Activated naive CD8-positive, alpha-beta T cell treated with anti-CD3 and anti-CD28 coated beads for 36 hours (primary cell): ENCODE measurements at places on chromosomes 2 and 18. TPM values are rescaled to one million over a fixed set of nuclear protein-coding genes. Genes with fewer than 3 reads are reported as not detected.
A peak's percentile ranks its signal among the peaks of the same experiment; 100 is the strongest.

DNA sequence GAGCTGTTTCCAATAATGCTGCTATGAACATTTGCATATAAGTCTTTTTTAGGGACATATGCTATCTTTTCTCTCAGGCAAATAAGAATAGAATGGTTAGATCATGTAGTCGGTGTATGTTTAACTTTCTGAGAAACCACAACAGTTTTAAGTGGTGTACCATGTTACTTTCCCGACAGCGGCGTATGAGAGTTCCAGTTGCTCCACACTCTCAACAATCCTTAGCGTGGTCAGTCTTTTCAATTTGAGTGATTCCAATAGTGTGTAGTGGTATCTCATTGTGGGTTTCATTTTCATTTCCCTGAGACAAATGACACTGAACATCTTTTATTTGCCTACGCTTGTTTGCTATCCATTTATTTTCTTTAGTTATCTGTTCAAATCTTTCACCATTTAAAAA is 149.5 kb downstream of the ACOXL start:
- peaks cover 17% of the 10 kb centered on the region for H3K4me1 ChIP-seq
- no peak overlapping the region for H3K4me3 ChIP-seq
- H3K36me3 ChIP-seq, result peaks cover 7% of the 10 kb centered on the region
- peaks cover 24% of the 10 kb centered on the region for H3K27me3 ChIP-seq
- H3K27ac ChIP-seq, result peak overlapping the region; percentile 29

GRCh38 chr18:58452454-58453166 is 176.3 kb downstream of the ALPK2 start:
- no peaks in the 10 kb centered on the region for H3K4me1 ChIP-seq
- H3K27ac ChIP-seq, result no peak overlapping the region
- no peaks in the 10 kb centered on the region for H3K36me3 ChIP-seq
- no peak for DNase-seq
- peaks cover 4% of the 10 kb centered on the region for H3K27me3 ChIP-seq
- no peak overlapping the region for H3K4me3 ChIP-seq

DNA sequence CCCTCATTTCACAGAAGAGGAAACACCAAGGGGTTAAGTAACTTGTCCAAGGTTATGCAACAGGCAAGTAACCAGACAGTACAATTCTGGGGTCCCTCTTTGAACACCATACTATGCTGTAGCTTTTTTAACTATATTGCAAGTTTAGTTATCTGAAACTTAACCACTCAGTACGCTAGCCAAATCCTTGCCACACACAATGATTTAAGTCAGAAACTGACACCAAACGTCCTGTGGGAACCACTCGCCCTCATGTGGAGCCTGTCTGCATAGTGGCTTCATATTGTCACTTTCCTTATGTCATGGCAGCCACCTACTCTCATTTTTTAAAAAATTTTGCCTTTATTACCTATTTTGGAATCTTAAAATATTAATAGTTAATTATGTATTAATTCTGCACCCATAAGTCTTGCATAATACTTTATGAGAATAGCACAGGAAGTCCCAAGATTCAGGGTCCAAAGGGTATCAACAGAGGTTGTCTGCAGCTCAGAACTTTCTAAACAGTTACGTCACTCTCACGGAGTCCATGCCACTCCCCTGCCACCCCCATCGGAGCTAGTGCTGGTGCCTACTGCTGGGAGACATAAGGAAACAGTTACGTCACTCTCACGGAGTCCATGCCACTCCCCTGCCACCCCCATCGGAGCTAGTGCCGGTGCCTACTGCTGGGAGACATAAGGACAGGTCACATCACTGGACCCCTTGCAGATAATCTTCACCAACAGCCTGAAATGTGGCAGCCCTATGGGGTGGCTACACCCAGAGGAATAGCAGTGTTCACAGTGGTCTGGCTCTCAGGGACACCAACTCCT is 99.0 kb downstream of the L3MBTL4 start:
- H3K36me3 ChIP-seq, result no peaks in the 10 kb centered on the region
- no peak overlapping the region for H3K27ac ChIP-seq
- H3K4me3 ChIP-seq, result no peak overlapping the region
- H3K4me1 ChIP-seq, result no peaks in the 10 kb centered on the region
- DNase-seq, result no peak
- H3K27me3 ChIP-seq, result no peaks in the 10 kb centered on the region

GRCh38 chr2:165897726-165898125 is 55.9 kb downstream of the TTC21B start:
- no peak for DNase-seq
- no peak overlapping the region for H3K4me3 ChIP-seq
- no peak overlapping the region for H3K27ac ChIP-seq
- peaks cover 27% of the 10 kb centered on the region for H3K36me3 ChIP-seq

TMEM37 gene
- total RNA-seq, result not detected

- H3K4me3 ChIP-seq, result no peak overlapping the region
- H3K27me3 ChIP-seq, result peaks cover 30% of the 10 kb centered on the region
- H3K4me1 ChIP-seq, result no peaks in the 10 kb centered on the region
- no peak overlapping the region for H3K27ac ChIP-seq
- H3K36me3 ChIP-seq, result no peaks in the 10 kb centered on the region
Measured at GRCh38 chr2:32905270-32905669, 41.5 kb upstream of the LTBP1 start.

GRCh38 chr2:9613291-9613690 is 17.5 kb downstream of the YWHAQ start:
- no peak overlapping the region for H3K4me3 ChIP-seq
- peaks cover 72% of the 10 kb centered on the region for H3K36me3 ChIP-seq
- H3K27me3 ChIP-seq, result no peaks in the 10 kb centered on the region

DNA sequence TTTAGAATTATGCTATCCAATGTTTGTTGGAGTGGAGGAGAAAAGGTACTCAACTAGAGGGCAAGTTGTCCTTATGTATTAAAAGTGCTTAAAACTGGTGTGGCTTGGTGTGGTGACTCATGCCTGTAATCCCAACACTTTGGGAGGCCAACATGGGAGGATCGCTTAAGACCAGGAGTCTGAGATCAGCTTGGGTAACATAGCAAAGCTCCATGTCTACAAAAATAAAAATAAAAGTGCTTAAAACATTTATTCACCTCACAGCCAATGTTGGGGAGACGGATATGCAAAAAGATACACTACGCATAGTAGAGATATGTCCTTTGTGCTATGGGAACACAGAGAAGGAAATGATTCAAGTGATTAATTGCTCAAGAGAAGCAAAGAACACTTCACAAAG is 19.3 kb upstream of the TNFAIP6 start:
- peaks cover 5% of the 10 kb centered on the region for H3K36me3 ChIP-seq
- no peaks in the 10 kb centered on the region for H3K4me1 ChIP-seq
- DNase-seq, result no peak

GRCh38 chr2:234290671-234291070 is 206.2 kb downstream of the ARL4C start:
- peak; percentile 85 for DNase-seq
- H3K27ac ChIP-seq, result peak overlapping the region; percentile 98
- H3K36me3 ChIP-seq, result peaks cover 23% of the 10 kb centered on the region
- peaks cover 73% of the 10 kb centered on the region for H3K4me1 ChIP-seq

GRCh38 chr2:148893906-148894305 is 18.9 kb downstream of the KIF5C start:
- no peak overlapping the region for H3K27ac ChIP-seq
- peaks cover 22% of the 10 kb centered on the region for H3K27me3 ChIP-seq
- peaks cover 5% of the 10 kb centered on the region for H3K4me1 ChIP-seq
- H3K36me3 ChIP-seq, result peaks cover 5% of the 10 kb centered on the region

VAMP5 gene
- 27.9 TPM for total RNA-seq

- H3K27ac ChIP-seq, result no peak overlapping the region
- H3K4me3 ChIP-seq, result no peak overlapping the region
- DNase-seq, result no peak
- H3K27me3 ChIP-seq, result no peaks in the 10 kb centered on the region
- no peaks in the 10 kb centered on the region for H3K36me3 ChIP-seq
Measured at GRCh38 chr18:27983780-27984179, 193.2 kb downstream of the CDH2 start.

DNA sequence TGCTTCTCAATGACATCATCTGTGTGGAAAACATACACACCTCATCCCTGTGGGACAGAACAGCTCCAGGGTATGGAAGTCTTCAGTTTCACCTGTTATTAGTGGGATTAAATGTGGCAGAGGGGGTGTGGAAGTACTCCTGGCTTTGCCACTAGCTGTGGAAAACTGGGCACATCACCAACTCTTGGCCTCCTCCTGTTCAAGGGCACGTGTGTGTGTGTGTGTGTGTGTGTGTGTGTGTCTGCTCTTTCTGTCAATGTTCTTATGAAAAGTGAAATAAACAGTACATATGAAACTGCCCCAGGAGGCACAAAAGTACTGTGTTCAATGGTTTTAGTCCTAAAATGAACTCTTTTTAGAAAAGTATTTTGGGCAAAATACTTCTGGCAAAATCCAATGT is 65.9 kb downstream of the MTHFD2 start:
- H3K36me3 ChIP-seq, result no peaks in the 10 kb centered on the region
- no peak for DNase-seq
- no peak overlapping the region for H3K4me3 ChIP-seq
- H3K27me3 ChIP-seq, result no peaks in the 10 kb centered on the region

ATL2 gene
- total RNA-seq, result 60.4 TPM

DNA sequence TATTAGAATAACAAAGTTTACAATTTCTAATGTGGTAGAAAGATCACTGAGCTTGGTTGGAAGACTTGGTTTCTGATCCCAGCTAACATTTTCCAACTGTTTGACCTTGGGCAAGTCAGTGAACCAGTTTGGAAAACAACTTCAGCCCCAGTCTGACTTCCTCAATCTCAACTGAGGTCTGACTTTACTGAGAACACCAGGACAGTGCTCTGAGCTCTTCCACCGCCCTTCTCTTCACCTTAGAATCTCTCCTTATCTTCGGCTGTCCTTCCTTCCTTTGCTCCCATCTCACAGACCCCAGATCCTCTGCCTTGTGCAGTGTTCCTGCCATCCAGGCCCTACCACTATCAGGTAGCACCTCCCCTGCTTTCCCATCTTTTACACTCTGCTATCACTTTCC is 193.8 kb upstream of the SP5 start:
- H3K27me3 ChIP-seq, result no peaks in the 10 kb centered on the region
- peaks cover 6% of the 10 kb centered on the region for H3K4me1 ChIP-seq
- no peak overlapping the region for H3K27ac ChIP-seq
- H3K36me3 ChIP-seq, result no peaks in the 10 kb centered on the region

NCKAP1 gene
- 1.4 TPM for total RNA-seq

GRCh38 chr2:147273628-147274027 is 571.2 kb upstream of the ACVR2A start:
- no peak for DNase-seq
- H3K4me3 ChIP-seq, result no peak overlapping the region
- H3K27ac ChIP-seq, result no peak overlapping the region
- H3K27me3 ChIP-seq, result no peaks in the 10 kb centered on the region

DNA sequence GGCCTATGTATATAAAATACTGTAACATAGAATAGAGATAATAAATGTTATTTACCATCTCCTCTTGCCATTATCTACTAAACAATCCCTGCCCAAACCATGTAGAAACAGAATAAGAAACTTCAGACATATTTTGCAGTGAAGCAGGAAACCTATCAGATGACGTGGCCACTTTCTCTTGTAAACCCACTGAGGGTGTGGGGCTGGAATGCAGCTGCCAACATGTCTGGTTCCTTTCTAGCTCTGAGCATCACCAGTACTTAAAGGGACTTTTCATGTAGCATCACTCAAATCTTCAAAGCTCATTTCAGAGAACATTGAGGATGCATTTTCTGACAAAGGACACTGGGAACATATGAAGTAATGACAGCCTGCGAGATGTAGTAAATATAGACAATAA is 251.8 kb downstream of the LPIN1 start:
- H3K27me3 ChIP-seq, result peaks cover 31% of the 10 kb centered on the region
- peaks cover 1% of the 10 kb centered on the region for H3K4me1 ChIP-seq
- H3K36me3 ChIP-seq, result peaks cover 4% of the 10 kb centered on the region
- no peak overlapping the region for H3K4me3 ChIP-seq
- no peak for DNase-seq
- no peak overlapping the region for H3K27ac ChIP-seq

- H3K27me3 ChIP-seq, result no peaks in the 10 kb centered on the region
- no peak for DNase-seq
- no peaks in the 10 kb centered on the region for H3K36me3 ChIP-seq
Measured at GRCh38 chr2:29039718-29040480, 34.4 kb downstream of the PCARE start.

SOS1 gene
- 36.3 TPM for total RNA-seq

GRCh38 chr2:234133004-234133403 is 82.5 kb downstream of the SPP2 start:
- H3K4me3 ChIP-seq, result no peak overlapping the region
- no peaks in the 10 kb centered on the region for H3K36me3 ChIP-seq
- peaks cover 23% of the 10 kb centered on the region for H3K4me1 ChIP-seq
- no peak for DNase-seq

- peaks cover 3% of the 10 kb centered on the region for H3K4me1 ChIP-seq
- no peak for DNase-seq
- no peak overlapping the region for H3K27ac ChIP-seq
- H3K36me3 ChIP-seq, result no peaks in the 10 kb centered on the region
- H3K4me3 ChIP-seq, result no peak overlapping the region
Measured at GRCh38 chr2:3101016-3101942, 276.3 kb downstream of the EIPR1 start.

DNA sequence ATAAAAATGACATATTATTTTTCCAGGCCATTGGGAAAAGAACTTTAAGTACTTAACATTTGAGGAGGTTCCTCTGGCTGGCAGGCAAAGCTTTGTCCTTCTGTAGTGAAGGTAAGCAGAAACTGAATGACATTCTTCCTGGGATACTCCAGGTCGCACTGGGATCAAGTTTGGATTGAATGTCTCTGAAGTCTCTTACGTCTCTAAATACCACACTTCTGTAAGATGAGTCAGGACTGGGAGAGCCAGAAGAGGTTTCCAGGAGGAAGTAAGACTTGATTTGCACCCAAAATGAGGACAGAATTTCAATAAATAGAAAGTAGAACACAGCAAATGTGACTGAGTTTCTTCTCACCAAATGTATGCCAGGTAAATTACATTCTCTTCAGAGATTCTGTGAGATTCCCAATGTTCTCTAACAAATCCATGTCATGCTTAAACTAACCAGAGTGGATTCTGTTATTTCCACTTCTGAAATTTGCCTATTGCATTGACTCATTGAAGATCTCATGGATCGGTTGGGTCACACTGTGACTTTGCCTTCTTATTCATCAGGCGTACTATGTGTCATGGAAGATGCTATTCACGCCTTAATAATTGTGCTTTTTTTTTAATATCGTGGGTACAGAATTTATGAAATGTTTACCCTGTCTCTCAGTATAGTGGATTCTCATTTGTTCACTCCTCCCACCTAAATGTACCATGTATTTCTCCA is 25.5 kb upstream of the VIT start:
- no peaks in the 10 kb centered on the region for H3K36me3 ChIP-seq
- H3K27me3 ChIP-seq, result no peaks in the 10 kb centered on the region
- no peak for DNase-seq
- no peak overlapping the region for H3K27ac ChIP-seq
- no peak overlapping the region for H3K4me3 ChIP-seq
- H3K4me1 ChIP-seq, result no peaks in the 10 kb centered on the region

GRCh38 chr2:195092341-195092740 is 564.7 kb upstream of the SLC39A10 start:
- DNase-seq, result no peak
- H3K27ac ChIP-seq, result no peak overlapping the region
- H3K36me3 ChIP-seq, result peaks cover 3% of the 10 kb centered on the region
- peaks cover 3% of the 10 kb centered on the region for H3K4me1 ChIP-seq
- no peak overlapping the region for H3K4me3 ChIP-seq
